ENCODE measurements at places on chromosomes 12 and 14.

DNA sequence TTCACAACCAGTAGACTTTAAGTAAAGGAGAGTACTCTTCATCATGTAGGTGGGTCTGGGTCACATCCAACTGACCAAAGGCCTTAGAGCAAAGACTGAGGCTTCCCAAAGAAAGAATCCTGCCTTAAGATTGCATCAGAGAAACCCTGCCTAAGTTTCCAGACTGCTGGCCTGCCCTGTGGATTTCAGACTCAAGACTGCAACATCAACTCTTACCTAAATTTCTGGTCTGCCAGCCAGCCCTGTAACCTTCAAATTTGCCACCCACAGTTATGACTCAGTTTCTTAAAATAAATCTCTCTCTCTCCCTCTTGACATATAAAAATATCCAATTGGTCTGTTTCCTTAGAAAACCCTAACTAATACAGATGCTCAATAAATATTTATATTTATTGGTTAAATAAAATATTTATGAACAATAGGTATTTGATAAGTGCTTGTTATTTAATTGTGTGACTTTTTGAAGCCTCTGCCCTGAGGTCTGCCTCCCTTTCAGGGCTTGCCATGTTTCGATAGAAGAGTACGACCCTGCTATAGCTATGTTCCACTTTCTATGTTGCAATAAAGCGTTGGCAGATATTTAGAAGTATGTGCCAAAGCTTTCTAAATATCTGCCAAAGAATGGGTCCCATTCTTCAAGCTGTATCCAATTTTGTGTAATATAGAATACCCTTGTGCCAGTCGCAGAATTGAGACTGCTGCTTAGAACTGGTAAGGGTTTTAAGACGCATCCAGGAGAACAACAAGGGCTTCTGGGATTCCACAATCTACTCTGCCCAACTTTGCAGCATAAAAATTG, 65.7 kb downstream of the TMEM30B start:
- DNase-seq: no peak

- DNase-seq: no peak
Observed at GRCh38 chr14:55448141-55448614, 7.8 kb upstream of the TBPL2 start.

DNA sequence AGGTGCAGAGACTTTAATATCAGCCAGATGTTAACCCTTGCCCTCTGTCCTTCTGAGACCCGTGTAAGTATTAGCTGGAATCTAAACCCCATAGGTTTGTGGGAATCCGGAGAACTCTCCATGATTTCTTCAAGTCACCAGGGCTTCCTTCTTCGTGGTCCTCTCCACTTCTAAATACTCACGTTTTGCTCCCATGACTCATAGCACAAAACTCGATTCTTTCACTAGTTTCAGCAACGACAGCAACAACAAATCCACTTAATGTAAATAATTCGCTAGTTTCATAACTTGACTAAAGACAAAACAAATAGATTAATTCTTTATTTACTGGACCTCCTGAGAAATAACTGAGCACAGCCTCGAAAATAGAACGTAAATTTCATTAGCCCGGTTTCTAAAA, 4.4 kb upstream of the CLEC2A start:
- DNase-seq: no peak

DNA sequence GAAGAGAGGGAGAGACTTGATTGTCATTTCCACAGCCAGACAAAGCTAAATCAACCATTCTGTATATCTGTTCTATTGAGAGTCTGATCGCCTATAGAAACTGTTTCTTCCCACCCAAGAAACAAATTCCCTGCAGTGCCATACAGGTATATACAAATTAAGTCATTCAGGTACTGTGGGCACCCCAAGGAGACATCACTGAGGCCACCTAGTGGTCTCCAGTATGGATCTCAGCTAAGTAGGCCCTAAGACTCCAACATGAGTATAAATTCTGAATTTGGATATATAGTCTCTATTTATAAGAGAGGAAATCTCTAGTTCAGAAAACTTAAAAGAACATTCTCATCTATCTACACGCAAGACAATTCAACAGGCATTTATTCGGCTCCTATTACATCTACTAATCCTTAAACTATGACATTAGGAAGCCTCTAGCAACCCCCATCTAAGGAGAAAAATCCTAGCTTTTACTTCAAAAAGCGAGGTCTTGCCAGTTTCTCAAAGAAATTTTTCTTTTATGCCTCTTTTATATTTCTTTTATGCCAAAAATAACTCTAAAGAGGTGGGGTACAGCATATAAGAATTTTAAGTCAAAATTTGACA, 62.6 kb downstream of the DCAF5 start:
- no peak for DNase-seq

Measured in memory B cell (primary cell).